ENCODE measurements at places on chromosomes 3 and 15.

DNA sequence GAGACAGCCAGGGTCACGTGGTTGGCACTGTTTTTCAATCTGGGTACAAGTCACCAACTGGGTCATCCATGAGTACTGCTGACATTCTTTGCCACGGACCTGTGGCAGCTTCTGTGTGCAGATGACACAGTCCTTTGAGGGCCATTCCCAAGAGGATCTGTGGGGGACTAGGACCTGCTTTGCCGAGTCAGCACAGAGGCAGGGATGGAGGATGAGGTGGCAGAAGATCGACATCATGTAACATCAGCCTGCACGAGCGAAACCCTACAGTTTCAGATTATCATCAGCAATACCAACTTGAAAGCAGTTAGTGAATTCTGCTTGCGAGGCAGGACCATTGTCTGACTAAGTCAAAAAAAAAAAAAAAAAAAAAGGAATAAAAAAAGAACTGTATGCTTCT lies 227.7 kb downstream of the FOXP1 start:
- no peak for DNase-seq

DNA sequence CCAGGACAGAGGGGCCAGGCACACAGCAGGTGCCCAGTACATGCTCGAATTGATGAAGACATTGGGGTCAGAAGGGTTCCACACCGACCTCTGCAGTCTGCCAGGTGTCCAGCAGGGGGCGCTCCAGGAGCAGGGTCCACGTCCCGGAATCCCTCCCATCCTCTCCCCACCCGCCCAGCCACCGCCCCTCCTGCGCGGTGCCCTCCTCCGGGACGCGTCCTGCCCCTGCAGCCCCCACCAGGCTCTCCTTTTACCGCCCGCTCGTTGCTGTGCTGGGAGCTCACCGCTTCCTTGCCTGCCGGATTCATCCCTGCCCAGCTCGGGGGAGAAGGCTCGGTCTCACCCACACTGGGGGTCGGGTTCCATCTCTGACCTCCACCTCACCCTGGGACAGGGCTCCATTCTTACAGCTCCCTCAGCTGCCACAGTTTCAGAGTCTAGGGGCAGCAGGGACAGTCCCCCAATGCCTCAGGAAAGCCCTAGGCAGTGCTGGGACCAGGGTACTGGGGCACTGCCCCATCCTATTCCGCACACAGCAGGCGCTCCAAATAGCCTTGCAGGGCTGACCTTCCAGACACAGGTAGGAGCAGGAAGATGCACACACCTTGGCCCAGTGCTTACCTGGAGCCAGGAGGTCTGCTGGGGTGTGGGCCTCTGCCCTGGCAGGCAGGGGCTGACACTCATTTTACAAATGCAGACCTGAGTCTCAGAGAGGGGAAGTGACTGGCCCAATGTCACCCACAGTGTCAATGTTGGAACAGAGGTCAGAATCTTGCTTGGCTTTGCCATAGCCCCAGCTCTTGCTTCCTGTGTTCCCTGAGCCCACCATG lies 31.0 kb downstream of the GRIP2 start:
- peak; percentile 76 for DNase-seq

GRCh38 chr3:127339928-127340861 lies 52.3 kb upstream of the PRR20G start:
- no peak for DNase-seq

GRCh38 chr3:159824333-159824732 lies 164.3 kb upstream of the IL12A start:
- no peak for DNase-seq

- peak; percentile 19 for DNase-seq
Observed at GRCh38 chr15:83380682-83381081, 66.5 kb upstream of the SH3GL3 start.

DNA sequence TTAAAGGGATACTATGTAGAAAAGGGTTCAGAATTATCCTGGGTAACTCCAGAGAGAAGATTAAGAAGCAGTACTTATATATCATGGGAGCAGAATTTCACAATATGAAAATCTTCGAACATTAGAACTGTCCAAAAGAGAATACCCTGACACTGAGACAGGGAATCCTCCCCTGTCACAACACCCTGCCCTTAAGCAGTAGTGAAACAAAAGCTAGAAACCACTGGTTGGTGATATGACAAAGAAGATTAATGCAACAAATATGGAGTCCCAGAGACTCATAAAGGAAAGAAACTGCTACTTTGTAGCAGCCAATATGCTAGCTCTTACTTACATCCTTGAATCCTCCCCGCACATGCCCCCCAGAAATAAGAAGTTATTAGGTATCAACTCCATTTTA lies 18.5 kb downstream of the MIX23 start:
- no peak for DNase-seq

DNA sequence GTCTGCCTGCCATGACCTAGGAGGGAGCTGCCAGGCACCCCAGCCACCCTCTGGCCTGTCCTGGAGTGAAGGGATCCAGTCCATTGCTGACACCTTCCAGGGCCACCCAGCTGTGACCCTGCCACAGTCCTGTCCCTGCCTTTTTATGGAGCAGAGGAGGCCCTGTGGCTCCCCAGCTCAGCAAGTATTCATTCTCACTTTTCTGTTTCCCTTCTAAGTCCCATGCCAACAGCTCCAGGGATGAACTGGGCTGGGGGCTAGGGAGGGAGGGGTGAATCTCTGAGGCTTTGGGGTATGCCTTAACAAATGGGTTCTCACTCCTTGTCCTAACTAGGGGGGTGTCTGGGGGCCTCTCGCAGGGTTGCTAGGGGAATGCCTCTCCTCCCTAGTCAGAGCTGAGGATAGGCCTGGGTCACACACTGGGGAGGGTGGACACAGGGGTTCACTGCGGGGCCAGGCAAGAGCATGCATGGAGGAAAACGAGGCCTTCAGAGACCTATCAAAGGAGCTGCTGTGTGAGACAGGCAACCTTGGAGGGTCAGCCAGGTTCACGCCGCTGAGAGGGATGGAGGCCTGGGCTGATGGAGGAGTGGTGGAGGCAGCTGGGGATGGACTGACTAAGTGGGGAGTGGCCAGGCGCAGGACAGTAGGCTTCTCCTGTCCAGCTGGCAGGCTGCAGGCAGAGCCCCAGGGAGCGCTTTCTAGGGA lies 31.8 kb downstream of the EPHB3 start:
- DNase-seq: no peak

DNA sequence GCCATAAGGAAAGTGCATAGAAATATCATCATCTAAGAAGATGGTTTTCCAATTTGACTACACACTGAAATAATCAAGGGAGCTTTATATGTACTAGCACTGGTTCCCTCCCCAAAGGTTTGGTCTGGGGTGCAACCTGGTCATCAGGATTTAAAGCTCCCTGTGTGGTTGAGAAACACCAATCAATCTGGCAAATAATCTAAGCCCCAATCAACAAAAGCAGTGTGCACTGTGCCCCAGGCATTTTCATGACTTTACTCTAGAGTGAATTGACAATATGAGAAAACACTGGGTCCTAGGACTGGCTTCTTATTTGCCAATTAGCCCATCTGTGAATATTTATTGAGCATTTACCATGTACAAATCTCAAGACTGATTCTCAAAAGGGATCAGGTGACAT lies 255.1 kb downstream of the MEIS2 start:
- no peak for DNase-seq

- no peak for DNase-seq
Observed at GRCh38 chr3:45666757-45667431, 22.3 kb upstream of the SACM1L start.

GRCh38 chr3:117278424-117279190 lies 569.0 kb downstream of the TUSC7 start:
- DNase-seq: no peak

GRCh38 chr3:138186221-138186620 lies 880 bp upstream of the ARMC8 start:
- DNase-seq: no peak

DNA sequence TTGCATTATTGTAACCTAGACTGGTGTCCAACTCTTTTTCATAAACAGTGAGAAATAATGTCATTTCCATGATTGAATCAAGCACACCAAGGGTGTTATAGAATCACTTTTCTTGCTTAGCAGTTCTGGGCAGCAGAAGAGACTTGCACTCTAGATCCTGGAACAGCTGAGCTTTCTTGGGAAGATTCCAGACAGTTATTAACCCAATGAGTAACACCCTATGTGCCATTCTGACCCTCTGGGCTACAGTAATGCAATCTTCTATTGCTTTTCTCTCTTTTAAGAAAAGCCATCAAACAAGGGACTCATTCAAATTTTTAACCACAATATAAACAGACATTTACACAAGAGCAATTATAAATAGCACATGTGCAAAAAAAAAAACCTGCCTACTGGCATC lies 39.3 kb upstream of the USP3 start:
- no peak for DNase-seq

- no peak for DNase-seq
Observed at GRCh38 chr3:188900421-188900951, 271.3 kb upstream of the TPRG1 start.

GRCh38 chr3:128280481-128281052 lies 127.3 kb downstream of the EEFSEC start:
- no peak for DNase-seq

- no peak for DNase-seq
Observed at GRCh38 chr3:16647668-16648067, 42.4 kb upstream of the DAZL start.

- no peak for DNase-seq
Observed at GRCh38 chr3:48215876-48216275, 7.4 kb upstream of the CAMP start.

- no peak for DNase-seq
Observed at GRCh38 chr3:49476563-49476962, 6.5 kb downstream of the DAG1 start.

DNA sequence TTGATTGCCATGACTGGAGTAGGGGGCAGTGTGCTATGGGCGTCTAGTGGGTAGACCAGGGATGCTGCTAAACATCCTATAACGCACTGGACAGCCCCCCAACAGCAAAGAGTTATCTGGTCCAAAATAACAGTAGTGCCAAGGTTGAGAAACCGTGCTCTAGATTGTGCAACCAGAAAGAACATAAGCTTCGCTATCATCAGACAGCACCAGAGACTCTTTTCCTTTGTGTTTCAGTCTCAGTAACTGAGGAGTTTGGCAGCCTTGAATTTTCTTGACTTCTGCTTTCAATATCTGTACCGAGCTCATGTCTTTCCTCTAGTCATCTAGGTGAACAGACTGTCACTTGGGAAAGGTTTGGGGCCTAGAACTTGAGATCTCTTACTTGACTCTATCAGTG lies 8.8 kb downstream of the ARID3B start:
- DNase-seq: no peak

DNA sequence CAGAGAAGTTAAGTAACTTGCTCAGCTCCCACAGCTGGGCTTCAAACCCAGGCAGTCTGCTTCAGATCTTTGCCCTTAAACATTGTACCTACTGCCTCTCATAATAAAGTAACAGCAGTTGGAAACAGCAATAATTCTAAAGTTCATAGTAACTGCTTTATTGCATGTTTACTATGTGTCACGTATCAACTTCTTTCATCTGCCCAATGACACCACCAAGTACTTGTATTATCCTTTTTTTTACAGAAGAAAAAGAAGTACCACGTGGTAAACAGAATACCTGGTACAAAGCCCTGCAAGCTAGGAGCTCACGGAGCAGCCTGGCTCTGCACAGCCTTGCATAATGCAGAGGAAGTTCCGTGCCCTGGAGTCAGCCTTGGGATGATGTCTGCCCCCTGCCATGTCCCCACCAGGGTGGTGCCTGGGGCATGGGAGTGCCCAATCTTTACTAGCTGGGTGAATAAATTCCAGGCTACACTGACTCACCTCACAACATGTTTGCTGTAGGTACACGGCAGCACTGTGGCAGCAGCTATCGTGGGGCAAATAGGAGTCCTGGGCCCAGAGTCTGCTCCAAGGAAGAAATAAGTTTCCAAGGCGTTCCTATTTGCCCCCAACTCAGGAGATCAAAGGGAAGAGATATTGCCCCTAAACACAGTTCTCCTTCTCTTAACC lies 77.2 kb downstream of the LDHAL6B start:
- no peak for DNase-seq

GRCh38 chr3:45917146-45917898 lies 25.9 kb upstream of the CXCR6 start:
- peak; percentile 72 for DNase-seq

- peak; percentile 30 for DNase-seq
Observed at GRCh38 chr15:62390791-62391640, 225.9 kb upstream of the C2CD4B start.
